ENCODE measurements at places on chromosomes 1 and 21.

GRCh38 chr1:187985897-187986654, 1157.3 kb downstream of the PLA2G4A start:
- DNase-seq: no peak

GRCh38 chr1:160053548-160054365, 16.2 kb downstream of the KCNJ10 start:
- no peak for DNase-seq

DNA sequence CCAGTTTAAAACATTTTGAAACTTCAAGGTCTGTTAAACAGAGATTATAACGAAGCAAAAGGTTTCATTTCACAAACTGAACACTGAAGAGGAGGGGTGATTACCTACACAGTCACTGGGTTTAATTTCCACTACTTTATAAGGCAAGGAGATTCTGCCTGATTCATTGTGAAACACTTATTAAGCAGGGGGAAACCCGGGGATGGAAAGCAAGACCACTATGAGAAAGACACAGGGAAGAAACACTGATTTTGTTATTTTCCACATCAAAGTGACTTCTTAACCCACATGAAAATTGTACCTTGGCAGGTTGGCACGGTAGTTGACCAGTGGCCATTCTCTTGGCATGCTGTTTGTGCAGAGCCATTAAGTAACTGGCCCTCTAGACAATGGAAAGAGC, 8.1 kb upstream of the F5 start:
- no peak for DNase-seq

DNA sequence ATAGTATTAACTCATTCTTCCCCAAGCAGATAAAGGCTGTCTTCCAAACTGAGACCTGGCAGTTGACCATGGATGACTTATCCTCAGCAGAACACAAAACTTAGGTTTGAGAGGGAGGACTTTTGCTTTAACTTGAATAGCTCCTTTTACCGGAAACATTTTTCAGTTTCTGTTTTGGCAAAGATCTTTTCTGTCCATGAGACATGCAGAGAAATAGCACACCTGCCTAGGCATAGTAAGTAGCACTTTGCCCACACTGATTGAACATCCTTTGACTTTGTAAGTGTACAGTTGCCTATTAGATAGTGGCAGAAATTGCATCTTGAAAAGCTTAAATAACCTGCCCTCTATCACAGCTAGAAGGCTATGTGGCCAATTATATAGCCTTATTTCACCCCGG, 1962.5 kb downstream of the MRPL39 start:
- no peak for DNase-seq

GRCh38 chr1:208724079-208724478, 479.9 kb upstream of the PLXNA2 start:
- no peak for DNase-seq

DNA sequence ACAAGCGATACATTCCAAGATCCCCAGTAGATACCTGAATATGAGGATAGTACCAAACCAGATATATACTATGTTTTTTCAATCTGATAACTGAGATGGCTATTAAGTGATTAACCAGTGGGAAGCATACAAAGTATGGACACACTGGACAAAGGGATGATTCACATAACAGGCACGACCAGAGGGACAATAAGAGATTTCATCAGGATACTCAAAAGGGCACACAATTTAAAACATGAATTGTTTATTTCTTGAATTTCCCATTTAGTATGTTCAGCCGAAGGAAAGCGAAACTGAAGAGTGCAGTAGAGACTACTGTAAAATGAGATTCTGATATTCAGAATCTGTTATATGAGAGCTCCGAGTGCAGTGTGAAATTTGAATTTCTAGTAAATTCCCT, 10.6 kb downstream of the ZZZ3 start:
- no peak for DNase-seq

- no peak for DNase-seq
Measured at GRCh38 chr21:41903559-41904351, 24.6 kb upstream of the PRDM15 start.

GRCh38 chr1:109985247-109986053, 885 bp downstream of the AHCYL1 start:
- DNase-seq: no peak

DNA sequence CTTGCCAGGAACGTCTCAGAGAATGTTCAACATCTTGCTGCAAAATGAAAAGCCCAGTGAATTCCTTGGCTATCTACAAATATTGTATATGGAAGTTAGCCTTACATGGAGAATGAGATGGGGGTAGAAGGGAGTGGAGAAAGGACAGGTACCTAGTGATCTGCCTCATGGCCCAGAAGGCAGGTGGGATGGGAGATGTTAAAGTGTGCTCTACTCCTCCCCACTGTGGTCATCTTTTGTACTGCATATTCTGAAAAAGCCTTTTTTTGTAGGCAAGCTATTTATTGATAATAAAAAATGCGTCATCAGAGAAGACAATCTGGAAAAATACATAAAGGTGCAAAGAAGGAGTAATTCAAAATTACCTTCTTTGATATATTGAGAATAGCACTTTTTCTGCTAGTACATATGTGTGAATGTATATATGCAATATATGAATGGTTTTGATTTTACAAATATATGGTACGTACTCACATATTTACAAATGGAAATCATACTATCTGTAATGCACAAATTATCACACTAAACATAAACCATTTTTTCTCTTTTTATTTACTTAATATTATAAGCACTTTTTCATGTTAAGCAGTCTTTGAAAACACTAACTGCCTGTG, 19.1 kb upstream of the SLC5A9 start:
- no peak for DNase-seq

DNA sequence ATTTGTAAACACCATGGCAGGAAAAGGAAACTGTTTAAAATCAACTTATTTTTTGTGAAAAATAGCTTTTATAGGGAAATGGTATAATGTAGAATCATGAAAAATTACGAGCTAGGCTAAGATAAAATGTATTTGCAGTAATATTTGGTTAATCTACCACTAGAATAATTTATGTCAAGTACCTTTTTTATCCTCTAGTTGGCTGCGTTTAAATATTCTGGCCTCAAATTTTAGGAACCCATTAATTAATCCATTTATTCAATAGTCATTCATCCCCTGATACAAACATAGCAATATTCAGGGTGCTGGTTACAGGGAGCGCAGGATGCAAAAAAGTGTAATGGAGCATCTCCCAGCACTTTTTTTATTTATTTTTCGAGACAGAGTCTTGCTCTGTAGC, 8.6 kb upstream of the IER5 start:
- DNase-seq: no peak

DNA sequence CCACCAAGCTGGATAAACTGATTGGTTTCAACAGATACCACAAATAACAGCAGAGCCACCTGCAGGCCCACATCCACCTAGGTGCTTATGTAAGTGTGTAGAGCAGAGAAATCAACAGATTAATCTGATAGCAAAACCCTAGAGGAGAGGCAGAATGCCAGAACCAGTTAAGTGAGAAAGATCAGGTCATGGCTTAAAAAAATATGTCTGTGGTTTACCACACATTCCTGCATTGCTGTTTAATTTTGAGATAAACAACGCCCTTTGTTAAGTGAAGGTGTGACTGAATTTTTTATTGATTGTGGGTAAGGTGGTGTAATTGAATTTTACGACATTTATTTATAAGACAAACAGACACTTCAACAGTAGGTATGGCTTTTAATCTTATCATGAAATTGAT, 21.2 kb downstream of the CRNN start:
- DNase-seq: no peak

GRCh38 chr1:201396861-201397464, 2.2 kb downstream of the LAD1 start:
- DNase-seq: no peak

- no peak for DNase-seq
Measured at GRCh38 chr21:20779321-20779720, 218.9 kb upstream of the NCAM2 start.

DNA sequence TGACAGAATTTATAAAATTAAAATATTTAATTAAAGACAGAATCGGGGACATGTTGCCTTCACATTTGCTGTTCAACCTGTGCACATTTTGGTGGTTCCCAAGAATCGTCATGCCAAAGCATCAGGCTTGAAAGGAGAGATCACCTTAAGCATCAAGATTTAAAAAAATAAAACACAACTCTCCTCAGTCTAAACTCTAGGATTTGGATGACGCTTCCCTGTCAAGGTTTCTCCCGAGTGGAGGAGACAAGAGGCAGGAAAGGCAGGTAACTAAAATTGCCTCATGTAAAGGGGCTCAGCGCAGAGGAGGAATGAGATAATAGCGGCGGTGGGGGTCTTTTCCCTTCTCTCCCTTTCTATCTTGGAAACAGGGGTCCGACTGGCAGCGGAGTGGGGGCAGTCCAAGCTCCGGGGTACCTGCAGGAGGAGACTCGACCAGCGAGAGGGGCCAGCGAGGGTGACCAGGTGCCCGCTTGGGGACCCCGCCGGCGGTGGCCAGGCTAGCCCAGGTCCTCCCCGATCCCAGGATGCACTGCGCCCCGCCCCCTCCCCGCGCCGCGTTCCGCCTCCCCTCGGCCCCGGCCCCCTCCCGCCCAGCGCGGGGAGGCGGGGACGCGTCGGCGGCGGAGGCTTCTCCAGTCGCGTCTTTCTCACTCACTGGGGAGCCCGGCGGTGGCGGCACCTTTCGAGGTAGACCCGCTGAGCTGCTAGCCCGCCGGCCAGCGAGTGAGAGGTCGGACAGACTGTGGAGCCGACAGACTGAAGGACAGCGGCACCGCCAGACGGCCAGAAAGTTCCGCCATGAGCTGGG, at the start of gene FNBP1L:
TSS of gene FNBP1L (plus strand) at position 638 of the 811 bp plus-strand sequence. CDS start at position 802, 164 bp downstream.
- DNase-seq: peak; percentile 16

- DNase-seq: no peak
Measured at GRCh38 chr1:90800012-90800717, 83.1 kb upstream of the BARHL2 start.

DNA sequence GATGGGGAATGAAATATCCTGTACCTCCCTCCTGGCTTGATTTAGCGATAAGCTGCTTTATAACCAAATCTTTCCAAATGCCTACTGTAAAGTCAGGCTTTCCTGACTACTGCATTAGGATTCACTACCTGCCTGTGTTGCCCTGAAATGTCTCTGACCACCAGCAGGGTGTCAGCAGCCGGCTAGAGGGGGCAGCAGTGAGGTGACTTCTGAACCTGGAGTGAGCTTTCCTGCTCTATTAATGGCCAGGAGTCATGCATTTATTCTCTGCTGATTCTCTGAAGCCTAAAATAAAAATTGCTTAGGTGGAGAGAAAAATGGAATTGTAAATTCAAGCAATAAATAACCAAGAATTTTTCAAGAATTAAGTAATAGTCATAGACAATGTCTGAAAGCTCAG, 2.5 kb downstream of the BACE2 start:
- peak; percentile 5 for DNase-seq

- DNase-seq: no peak
Measured at GRCh38 chr1:200929530-200930278, 35.0 kb downstream of the INAVA start.

DNA sequence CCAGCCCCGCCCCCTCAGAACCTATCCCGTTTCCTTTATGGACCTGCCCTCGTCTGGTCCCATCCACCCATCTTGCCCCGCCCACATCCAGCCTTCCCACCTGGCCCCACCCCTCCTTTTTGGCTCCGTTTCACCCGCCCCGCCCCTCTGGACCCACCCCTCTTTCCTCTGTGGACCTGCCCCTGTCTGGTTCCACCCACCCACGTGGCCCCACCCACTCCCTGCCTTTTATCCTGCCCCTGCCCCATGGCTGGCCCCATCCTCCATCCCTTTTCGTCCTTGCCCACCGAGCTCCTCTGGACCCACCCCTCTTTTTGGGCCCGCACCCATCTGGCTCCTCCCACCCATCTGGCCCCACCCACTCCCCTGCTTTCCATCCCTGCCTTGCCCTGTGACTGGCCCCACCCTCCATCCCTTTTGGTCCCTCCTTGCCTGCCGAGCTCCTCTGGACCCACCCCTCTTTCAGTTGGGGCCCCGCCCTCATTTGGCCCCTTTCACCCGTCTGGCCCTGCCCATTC, 177.3 kb downstream of the CAMTA1 start:
- DNase-seq: no peak

Data from stimulated activated CD4-positive, alpha-beta T cell treated with anti-CD3 and anti-CD28 coated beads, TNF-alpha, amount 100 ng/mL, for 24 hours (primary cell).